ENCODE measurements at places on chromosomes 7 and 10. TPM values are rescaled to one million over a fixed set of nuclear protein-coding genes. Genes with fewer than 3 reads are reported as not detected.
A peak's percentile ranks its signal among the peaks of the same experiment; 100 is the strongest.

GRCh38 chr7:1172666-1173523 lies 12.9 kb upstream of the ZFAND2A start:
- H3K27me3 ChIP-seq = no peaks in the 10 kb centered on the region
- H3K27ac ChIP-seq = no peak overlapping the region
- no peak overlapping the region for H3K4me3 ChIP-seq

GRCh38 chr10:104304927-104305326 lies 33.3 kb downstream of the ITPRIP start:
- H3K27ac ChIP-seq = no peak overlapping the region
- no peaks in the 10 kb centered on the region for H3K27me3 ChIP-seq
- H3K36me3 ChIP-seq = no peaks in the 10 kb centered on the region
- H3K4me1 ChIP-seq = peaks cover 45% of the 10 kb centered on the region
- DNase-seq = no peak

Gene SYT15
- 1.4 TPM for total RNA-seq

DNA sequence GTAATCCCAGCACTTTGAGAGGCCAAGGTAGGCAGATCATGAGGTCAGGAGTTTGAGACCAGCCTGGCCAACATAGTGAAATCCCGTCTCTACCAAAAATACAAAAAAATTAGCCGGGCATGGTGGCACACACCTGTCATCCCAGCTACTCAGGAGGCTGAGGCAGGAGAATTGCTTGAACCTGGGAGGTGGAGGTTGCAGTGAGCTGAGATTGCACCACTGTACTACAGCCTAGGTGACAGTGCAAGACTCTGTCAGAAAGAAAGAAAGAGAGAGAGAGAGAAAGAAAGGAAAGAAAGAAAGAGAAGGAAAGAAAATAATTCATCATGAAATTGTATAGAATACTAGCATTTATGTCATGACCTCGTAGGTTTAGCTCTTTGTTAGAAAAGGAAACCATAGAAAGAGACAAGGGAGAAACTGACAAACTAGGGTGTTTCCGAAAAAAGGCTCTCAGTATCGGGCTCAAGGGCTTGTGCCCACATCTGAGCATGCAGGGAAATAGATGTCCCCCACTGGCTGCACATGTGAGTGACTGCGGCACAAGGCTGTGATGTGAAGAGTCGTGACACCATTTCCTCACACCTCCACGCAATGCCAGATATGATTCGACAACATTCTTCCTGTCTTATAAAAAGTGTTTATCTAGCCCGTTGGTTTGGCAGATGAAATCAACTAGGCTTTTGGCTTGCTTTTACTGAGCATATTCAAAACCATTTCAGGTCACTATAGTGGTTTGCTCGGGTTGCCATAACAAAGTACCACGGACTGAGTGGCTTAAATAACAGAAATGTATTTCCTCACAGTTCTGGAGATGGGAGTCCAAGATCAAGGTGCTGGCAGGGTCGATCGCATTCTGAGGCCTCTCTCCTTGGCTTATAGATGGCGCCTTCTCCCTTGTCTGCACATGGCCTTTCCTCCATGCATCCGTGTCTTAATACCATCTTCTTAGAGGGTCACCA lies 2.0 kb downstream of the SRGN start:
- peaks cover 33% of the 10 kb centered on the region for H3K4me1 ChIP-seq
- peak overlapping the region; percentile 84 for H3K4me3 ChIP-seq
- H3K36me3 ChIP-seq = no peaks in the 10 kb centered on the region
- peak; percentile 67 for DNase-seq
- no peaks in the 10 kb centered on the region for H3K27me3 ChIP-seq

- H3K27me3 ChIP-seq = no peaks in the 10 kb centered on the region
- H3K27ac ChIP-seq = no peak overlapping the region
- H3K4me1 ChIP-seq = no peaks in the 10 kb centered on the region
- H3K36me3 ChIP-seq = no peaks in the 10 kb centered on the region
- no peak for DNase-seq
These were observed 142.8 kb upstream of the PHYHIPL start for GRCh38 chr10:59033622-59034021.

DNA sequence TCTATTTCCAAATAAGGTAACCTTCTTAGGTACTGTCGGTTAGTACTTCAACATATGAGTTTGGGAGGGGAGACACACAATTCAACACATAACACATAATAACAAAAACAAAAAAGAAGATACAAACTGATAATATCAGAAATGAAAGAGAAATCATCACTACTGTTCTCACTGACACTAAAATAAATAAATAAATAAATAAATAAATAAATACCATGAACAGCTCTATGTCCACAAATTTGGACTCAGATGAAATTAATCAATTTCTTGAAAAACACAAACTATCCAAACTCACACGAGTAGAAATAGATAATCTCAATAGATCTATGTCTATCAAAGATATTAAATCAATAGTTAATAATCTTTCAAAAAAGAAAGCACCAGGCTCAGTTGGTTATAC lies 24.5 kb upstream of the SAMD9L start:
- no peak for DNase-seq
- no peaks in the 10 kb centered on the region for H3K36me3 ChIP-seq
- H3K4me3 ChIP-seq = no peak overlapping the region

Gene TRPV5
- total RNA-seq = not detected

Gene HOXA6
- total RNA-seq = not detected

GRCh38 chr7:37251222-37251621 lies 197.4 kb downstream of the ELMO1 start:
- H3K27ac ChIP-seq = no peak overlapping the region
- no peak overlapping the region for H3K4me3 ChIP-seq
- no peaks in the 10 kb centered on the region for H3K4me1 ChIP-seq
